ENCODE measurements at places on chromosomes 1 and 21.
A peak's percentile ranks its signal among the peaks of the same experiment; 100 is the strongest.

DNA sequence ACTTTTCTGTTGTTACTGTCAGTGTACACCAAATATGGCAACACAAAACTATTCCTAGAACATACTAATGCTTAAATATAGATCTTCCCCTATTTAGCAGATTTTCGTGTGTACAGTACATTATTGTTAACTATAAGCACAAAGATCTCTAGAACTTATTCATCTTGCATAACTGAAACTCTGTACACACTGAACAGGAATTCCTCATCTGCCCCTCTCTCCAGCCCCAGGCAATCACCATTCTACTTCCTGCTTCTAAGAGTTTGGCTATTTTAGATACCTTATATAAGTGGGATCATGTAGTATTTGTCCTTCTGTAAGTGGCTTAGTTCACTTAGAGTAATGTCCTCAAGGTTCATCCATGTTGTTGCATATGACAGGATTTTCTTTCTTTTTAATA lies 4.5 kb upstream of the RGL1 start:
- no peak for DNase-seq

DNA sequence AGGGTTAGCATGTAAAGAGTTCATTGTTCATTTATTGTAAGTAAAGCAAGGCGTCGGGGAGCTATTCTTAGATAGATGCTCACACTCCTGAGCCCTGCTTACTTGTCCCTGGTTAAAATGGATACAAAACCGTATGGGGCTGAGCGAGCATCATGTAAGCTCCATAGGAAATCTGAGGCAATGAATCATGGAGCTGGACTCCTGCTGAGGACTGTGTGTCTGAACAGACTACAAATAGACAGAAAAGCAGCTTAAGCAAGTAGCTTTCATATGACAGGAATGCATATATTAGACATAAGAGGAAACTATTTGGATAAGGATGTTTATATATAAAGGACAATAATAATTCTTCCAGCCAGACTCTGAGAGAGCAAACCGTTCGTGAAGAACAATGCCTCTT lies 604.9 kb upstream of the PTBP2 start:
- DNase-seq, result no peak

- DNase-seq, result no peak
These were observed 23.0 kb upstream of the PADI1 start for GRCh38 chr1:17181781-17182464.

DNA sequence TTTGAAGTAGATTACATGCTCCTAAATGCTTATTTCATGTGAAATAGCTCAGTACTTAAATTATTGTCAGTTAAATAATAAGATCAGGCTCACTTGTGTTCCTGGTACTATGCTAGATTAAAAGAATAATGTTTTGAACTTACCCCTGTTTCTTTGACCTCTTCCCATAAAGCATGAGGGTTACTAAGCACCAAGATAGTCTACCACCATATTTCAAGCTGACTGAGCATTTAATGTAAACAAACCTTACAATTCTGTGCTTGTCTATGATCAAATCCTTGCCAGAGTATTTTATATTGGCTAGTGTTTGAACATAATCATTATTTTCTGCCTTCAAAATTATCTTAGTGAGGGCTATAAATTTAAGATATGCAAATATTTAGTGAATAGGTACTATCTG lies 98.1 kb downstream of the LHX9 start:
- no peak for DNase-seq

GRCh38 chr1:63545780-63546179 lies 22.5 kb downstream of the EFCAB7 start:
- no peak for DNase-seq

- DNase-seq, result peak; percentile 41
These were observed 283.5 kb downstream of the C1orf94 start for GRCh38 chr1:34460193-34460592.

- no peak for DNase-seq
These were observed 198.4 kb upstream of the ADGRL4 start for GRCh38 chr1:79204779-79205479.

DNA sequence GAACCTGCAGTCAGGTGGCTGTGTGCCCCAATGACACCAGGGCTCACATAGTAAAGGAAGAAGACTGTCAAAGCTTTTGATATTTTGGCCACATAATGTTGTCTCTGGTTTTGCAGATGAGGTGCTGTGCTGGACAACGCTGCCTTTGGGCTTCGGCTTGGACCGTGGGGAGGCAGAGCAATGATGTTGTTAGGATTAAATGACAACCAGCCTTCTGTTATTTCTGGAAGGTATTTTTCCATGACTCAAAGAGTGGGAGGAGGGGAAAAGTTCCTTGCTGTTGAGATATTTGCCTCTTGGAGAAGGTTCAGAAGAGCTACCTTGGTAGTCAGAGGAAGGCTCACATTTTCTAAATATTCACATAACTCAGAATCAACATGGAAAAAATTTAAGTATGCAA lies 187.3 kb upstream of the GALNT2 start:
- no peak for DNase-seq

GRCh38 chr1:54315099-54315498 lies 91.1 kb downstream of the SSBP3 start:
- DNase-seq, result no peak

DNA sequence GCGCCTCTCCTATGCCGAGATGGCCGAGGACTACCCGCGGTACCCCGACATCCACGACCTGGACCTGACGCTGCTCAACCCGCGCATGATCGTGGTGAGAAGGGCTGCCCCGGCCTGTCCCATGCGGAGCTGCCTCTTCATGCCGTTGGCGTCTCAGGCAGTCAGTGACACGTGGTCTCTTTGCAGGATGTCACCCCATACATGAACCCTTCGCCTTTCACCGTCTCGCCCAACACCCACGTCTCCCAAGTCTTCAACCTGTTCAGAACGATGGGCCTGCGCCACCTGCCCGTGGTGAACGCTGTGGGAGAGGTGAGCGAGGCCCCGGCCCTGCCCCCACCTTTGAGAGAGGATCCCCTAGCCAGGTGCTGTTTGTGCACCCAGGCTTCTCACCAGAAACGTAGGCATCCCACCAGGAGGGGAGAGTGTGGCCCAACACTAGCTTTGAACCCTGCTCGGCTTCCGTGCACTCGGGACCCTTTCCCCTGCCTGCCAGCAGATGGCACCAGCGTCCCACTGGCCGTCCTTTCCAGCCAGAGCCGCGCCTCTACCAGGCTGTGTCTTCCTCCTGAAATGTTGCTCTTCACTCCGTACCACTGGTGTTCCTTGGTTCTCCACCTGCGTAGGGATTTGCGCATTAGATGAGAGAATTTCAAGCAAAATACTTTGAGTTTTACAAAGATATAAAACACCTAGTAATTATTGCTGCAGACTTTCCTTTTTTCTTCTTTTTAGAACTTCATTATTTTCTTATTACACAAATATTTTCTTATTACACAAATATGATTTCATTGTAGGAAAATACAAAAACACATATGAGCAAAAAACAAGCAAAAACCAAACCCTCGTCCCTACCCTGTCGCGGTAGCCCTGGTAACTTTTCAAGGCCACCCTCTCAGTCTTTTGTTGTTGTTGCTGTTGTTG lies 9.0 kb downstream of the NPPA start:
- DNase-seq, result peak; percentile 71

- DNase-seq, result no peak
These were observed 561.3 kb downstream of the NCAM2 start for GRCh38 chr21:21559285-21560045.

DNA sequence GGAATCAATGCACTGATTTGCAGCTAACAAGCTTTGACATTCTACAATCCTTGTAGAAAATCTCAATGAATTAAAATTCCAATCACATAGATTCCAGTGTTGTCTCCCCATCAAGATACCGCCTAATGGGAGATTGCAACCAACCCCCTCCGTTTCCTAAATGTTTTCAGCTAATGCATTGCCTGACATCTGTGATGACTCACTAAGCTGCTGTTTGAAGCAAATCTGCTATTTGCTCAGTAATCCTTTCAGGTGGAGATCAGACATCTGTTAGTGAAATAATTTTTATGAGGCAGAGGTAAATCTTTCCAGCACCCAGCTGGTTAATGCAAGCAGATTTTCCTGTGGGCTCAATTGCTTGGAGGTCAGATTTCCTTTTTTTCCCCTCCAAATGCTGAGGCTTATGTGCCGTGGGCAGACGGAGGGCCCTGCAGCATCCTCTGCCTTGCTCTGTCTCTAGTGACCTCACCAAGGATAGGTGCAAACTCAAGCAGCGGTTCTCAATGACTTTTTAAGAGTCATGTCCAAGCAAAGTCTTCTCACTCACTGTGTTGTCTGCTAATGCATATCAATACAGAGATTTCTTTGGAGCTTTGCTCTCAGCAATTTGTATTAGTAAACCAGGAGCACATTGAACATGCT lies 91.1 kb upstream of the RAB3GAP2 start:
- no peak for DNase-seq

DNA sequence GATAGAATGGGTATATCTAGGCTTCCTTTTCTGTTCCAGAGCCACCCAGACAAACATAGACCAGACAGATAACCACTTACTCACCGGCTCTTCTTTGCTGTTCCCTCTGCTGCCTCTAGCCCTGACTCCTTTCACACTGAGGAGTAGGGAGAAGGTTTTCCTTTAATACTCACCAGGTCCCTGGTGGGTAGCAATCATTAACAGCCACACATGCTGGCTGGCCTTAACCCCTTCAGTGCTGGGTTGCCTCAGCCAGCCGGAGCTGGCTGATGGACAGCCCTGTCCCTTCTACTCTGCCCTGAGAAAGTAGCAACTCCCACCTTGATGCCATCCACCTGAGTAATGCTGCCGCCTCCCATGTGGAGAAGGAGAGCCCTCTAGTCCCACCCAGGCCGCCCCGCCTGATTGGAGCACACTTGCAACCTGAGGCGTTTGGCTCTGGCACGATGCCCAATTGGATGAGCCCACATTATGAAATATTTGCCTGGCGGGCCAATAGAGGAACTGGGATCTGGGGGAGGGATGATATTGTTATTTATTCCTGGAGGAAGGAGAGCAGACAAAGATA lies 71.6 kb downstream of the PLEKHA6 start:
- DNase-seq, result no peak

DNA sequence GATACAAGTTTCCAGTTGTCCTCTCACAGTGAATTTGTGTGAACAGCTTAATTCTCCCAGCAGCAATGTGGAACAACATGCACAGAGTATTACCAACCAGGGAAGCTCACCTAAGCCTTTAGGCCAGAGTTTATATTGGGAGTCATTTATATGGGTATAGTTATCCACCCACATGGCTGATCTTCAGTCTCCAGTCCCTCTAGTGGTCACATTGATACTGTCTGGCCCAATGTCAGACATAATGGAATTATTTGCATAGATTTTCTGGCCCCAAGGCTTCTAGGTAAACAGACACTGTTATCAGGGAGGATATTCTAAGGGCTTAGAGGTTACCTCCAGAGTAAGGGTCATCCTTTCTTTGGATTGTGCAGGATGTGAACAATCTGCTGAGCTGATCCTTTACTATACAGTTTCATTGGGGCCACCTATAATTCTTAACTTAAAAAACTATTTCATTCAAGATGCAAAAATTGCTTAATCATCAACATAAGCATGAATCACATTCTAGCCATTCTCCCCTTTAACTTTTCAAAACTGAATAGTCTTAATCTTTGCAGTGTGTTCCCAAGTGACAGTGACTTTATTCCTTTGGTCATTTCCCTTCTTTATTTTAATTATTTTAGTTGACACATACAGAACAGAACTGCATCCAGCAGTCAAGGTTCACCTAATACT lies 210.9 kb downstream of the LTN1 start:
- DNase-seq, result no peak

DNA sequence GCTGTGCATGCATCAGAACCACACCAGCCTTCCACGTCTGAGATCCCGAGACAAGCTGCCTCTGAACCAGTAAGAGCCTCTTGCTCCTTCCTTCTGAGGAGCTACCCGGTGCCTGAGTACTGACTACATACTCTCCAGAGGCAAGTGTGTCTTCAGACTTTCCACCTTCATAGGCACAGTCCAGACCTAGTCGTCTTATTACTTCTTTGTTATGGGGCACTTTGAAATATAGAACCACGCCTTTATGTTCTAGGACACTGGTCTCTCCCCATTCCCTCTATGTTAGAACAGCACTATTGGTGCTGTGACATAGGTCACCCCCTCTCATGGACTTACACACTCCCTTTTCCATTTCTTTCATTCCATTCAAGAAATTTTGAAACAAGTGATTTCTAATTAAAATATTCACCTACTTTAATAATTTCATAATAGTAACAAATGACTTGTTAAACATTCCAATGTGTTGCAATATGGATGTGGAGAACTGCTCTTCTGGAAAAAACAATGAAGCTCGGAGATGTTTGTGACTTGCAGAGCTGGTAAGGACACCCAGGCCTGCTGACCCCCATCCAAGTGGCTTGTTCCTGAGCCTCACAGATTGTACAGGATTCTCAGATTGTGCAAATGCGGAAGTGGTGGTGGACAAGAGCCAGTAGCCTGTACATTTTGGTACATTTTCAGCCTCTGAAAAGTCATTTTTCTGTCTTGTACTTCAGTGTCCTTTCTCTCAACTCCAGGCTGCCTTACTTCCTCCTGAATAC lies 76.1 kb upstream of the SIPA1L2 start:
- no peak for DNase-seq

- peak; percentile 40 for DNase-seq
These were observed at the start of gene GNG12 for GRCh38 chr1:67832737-67833601. Gene GNG12, minus strand, starts transcription at chr1:67833467. Its CDS starts 125,781 bp downstream, at chr1:67707686.

DNA sequence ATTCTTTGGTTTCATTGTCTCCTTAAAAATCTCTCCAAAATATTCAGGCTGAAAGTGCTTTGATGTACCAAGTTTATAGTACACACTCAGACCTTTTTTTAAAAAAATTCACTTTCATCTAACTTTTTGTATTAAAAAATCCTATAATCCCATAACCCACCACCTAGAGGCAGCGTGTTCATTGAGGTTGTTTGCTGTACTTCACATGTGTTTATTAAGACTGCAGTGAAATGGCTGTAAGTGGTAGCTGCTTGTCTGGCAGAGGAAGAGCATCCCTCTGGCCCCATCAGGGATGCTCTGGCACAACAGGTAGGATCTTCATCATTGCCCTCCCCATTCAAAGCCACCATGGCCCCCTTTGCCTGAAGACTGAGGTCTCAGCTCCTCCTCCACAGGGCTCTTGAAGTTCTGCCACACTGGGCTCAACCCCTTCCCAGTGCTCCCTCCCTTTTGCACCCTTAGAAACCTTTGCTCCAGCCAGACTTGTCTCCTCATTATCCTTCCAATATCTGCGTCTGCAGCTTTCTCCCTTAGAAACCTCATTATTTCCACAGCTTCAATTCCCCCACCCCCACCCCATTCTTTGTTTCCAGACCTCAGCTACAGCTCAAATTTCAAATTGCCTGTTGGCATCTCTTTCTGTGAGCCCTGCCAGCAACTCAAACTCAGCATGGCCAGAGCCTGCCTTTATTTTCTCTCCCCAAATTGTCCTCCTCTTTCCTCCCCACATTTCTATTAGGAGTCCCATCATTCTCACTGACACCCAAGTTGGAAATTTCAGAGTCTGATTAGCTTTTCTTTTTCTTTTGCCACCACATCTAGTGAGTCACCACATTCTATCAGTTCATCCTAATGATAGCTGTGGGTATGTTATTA lies 369.6 kb upstream of the USP24 start:
- no peak for DNase-seq

GRCh38 chr1:82515650-82516049 lies 714.9 kb downstream of the ADGRL2 start:
- DNase-seq, result no peak

DNA sequence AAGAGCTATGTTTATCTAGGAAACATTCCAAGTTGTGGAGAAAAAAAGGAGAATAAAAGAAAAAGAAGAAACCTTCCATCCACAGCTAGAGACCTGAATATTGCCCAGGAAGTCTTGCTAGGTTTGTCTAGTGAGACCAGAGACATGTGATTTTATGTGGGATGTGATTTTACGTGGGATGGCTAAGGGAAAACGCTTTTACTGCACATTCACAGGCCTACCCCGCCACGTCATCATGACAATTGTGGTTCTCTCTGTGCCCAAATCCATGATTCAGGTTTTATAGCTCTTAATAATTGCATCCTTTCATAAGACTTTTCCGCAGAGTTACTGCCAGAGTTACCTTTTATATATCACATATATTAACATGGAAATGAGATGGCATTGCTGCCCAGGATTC lies 86.4 kb upstream of the SSX2IP start:
- DNase-seq, result no peak
